G401 (cell line): ENCODE measurements at places on chromosomes 13 and 19.

DNA sequence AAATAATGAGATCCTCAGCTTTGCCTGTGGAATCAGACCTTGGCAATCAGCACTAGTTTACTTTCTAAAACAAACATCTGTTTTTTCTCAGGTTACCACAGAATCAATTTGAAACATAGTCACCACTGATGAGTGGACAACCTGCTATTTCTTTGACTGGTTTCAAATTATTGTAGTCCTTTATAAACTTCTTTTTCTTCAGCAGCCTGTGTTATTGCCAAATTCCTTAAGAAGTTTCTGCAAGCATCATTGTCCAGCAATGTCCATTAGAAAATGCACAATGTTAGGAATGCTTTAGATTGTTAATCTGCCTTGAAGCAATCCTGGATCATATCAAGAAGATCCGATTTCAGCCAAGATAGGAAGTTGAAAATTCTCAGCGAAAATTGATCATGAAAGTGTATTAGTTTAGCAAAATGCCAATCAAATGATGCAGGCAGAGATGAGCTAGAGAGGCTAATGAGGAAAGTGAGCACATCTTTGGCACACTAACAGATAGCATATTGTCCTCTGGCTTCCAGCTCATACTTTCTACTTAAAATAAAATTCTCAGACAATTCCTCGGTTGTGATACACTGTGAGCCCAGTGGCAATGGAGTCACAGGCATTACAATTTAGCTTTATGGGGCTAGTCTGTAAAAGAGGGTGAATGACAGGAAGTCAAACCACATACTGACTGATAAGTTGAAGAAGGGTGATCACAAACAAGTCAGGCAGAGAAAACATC lies 270.6 kb downstream of the SLITRK6 start:
- peak; percentile 8 for DNase-seq

GRCh38 chr19:40597329-40597838 lies 3.8 kb upstream of the LTBP4 start:
- DNase-seq, result no peak

DNA sequence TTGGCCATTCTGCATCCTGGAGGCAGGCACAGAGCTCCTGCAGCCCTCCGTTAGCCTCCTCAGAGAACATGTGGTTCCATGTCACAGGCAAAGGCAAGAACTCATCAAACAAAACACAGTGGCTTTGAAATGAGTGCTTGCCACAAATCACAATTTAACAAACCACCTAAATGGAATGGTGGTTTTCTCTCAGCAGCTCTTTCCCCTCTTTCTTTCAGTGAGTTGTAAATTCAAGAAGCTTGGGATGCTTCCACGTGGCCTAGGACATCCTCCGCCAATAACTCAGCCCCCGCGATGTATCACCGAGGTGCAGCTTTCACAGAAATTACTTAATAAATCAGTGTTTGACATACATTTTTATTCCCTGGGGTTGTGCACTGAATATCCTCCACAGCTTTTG lies 65.4 kb upstream of the RFC3 start:
- DNase-seq, result no peak

DNA sequence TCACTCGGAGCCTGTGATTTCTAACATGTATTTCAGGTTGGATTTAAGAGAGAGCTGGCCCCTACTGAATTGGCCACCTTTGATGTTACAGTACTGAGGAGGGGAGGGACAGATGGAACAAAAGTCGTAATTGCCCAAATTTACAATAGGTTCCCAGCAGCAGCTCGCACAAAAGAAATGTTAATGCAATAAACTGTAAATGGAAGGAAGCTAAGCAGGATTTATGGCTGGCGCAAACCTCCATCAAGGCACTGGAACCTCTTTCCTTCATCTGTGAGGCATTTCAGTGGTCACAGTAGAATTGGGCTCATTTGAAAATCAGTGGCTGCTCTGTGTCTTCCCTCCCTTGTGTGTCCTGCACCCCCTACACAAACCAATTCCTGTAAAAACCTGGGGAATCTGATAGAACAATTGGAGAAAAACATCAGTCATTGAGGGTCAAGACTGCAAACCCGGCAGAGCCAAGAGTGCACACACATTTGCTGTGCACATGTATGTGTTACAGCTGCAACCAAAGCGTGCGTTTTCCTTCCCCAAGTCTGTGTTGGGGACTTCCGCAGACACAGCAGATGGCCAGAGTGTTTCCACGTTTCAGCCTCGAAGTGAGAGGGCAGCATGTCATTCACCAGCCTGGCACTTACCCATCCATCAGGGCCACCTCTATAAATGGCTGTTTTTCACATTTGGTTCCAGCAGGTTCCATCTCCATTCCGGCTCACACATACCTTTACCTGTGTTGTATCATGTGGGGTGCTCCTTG lies 192.8 kb downstream of the TM9SF2 start:
- DNase-seq, result peak; percentile 82

DNA sequence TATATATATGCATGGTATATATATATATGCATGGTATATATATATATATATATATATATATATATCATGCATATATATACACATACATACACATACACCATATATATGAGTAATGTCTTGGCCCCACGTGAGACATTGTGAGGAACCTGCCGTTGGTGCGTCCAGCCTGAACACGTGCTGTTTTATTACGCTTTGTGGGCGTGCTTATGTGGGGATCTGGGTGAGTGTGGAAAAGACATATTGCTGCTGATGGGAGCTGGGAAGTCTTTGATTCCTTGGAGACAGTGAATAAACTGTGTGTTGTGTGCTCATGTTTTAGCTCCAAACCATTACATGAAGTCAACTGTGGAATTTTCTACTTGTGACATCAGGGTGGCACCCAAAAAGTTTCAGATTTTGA lies 28.9 kb downstream of the KCTD15 start:
- no peak for DNase-seq

GRCh38 chr19:3374369-3375112 lies 8.2 kb downstream of the NFIC start:
- no peak for DNase-seq

GRCh38 chr19:883661-884211 lies 9.3 kb downstream of the MED16 start:
- DNase-seq, result peak; percentile 71

- DNase-seq, result no peak
Measured at GRCh38 chr13:93290503-93290902, 63.9 kb downstream of the GPC6 start.

- peak; percentile 76 for DNase-seq
Measured at GRCh38 chr13:76980075-76980718, 11.7 kb upstream of the CLN5 start.

DNA sequence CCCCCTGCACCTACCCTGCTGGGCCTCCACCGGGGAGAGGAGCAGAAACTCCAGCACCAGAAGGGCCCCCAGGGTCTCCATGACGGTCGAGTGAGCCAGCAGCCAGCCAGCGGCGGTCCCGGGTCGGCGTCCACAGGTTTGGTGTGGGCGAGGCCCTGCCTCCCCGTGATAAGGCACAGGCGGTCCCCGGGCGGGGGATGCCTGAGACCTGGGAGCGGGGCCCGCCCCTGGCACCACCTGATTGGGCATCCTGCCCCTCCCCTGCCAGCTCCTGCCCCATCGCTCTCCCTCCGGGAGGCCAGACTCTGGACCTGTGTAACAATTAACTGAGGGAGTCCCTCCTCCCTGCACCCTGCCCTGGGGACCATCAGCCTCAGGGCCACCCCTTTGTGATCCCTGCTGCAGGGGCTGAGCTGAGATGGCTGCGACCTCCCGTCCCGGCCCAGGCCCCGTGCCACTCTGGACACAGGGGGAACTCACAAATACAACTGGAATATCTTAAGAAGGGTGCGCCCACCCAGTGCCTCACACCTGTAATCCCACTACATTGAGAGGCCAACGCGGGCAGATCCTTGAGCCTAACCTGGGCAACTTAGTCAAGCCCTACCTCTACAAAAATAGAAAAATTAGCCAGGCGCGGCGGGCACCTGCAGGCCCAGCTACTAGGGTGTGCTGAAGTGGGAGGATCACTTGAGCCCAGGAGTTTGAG lies at the start of gene SMIM24:
Gene SMIM24, minus strand, starts transcription at position 143 of the 709 bp plus-strand sequence. Its CDS starts 62 bp downstream, at position 81.
- no peak for DNase-seq

- no peak for DNase-seq
Measured at GRCh38 chr13:41177616-41178015, 16.8 kb downstream of the KBTBD7 start.

- DNase-seq, result no peak
Measured at GRCh38 chr19:16233836-16234551, 36.3 kb downstream of the AP1M1 start.

DNA sequence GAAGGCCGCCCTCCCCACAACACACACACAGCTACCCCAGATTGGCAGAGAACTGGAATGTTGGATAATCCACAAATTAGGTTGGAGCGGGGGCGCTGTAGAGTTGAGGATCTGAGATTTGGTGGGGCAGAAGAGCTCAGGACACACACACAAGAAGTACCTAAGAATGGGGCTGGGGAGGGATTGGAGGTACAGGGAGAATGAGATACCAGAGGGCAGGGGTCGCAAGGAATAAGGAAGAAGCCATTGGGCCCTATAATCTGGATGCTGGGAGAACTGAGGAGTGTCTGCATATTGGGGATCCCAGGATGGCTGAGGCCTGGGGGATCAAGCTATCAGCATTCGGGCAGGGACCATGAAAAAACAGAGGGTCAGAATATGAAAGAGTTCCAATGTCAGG lies 11.5 kb downstream of the SYT3 start:
- DNase-seq, result no peak

DNA sequence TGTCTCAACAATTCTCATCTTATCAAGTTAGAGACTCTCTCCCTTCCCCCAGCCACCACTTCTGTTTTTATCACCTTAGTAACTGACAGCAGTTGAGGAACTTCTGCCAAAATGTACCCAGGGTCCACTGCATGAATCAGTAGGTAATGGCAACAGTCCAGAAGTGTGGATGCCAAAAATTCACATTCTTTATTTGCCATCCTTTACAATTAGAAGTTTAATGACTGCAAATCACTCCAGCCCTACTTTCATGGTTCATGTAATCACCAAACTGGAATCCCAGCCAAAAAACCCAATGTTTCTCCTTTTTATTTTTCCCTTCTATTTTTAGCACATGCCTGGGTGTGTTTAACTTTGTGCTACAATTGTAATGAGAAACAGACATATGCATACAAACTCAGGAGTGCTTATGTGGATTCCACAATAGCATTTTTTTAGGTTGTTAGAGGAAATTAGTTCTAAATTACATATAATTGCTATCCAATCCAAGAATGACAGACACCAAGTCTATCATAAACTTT lies 243.5 kb downstream of the RGCC start:
- peak; percentile 49 for DNase-seq

GRCh38 chr19:33472691-33473652 lies 48.6 kb downstream of the PEPD start:
- peak; percentile 77 for DNase-seq

DNA sequence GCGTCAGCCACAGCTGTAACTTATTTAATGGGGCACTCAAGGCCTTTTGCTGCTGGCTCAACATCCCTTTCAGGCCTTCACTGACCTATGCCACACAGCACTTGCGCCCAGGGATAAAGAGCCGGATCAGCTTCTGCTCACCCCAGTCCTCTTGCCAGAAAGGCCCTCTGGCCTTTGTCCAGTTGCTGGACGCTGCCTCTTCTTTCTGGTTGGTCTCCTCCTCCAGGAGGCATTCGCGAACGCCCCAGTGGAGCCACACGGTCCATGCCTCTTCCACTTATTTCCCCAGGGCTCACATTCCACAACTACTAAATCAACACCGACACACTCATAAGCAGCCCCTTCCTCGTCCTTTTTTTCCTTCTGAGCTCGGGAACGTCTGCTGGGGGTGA lies 3.7 kb upstream of the ZNF329 start:
- DNase-seq, result peak; percentile 67

DNA sequence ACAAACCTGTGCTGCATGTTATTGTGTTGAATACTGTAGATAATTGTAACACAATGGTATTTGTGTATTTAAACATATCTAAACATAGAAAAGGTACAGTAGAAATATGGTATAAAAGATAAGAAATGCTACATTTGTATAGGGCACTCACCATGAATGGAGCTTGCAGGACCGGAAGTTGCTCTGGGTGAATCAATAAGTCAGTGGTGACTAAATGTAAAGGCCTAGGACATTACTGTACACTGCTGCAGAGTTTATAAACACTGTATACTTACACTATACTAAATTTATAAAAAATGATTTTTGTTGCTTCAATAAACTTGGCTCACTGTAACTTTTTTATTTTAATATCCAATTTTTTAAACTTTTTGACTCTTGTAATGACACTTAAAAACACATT lies 34.4 kb downstream of the LMO7 start:
- no peak for DNase-seq

- DNase-seq, result no peak
Measured at GRCh38 chr19:54412877-54413276, 2.4 kb upstream of the TTYH1 start.
